ENCODE measurements at places on chromosomes 2 and 18.

DNA sequence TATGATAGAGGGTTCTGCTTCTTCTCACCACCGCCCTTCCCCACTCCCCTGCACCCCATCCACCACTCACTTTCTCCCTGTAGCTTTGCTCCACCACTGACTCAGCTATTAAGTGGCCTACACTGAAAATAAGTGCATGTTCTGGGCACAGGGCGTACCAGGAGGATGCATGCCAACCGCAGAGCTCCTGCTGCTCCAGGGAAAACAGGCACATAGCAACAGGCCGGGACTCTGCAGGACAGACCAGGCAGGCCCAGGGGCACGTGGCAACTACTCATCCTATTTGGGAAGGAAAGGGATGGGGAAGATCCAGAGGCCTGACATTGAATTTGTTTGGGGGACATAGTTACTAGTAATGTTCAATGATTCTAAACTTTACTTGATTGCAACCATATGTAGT, 28.4 kb downstream of the ARL4C start:
- no peak for DNase-seq

GRCh38 chr2:95389245-95390119, 13.0 kb upstream of the FAHD2A start:
- no peak for DNase-seq

- DNase-seq = no peak
Measured at GRCh38 chr18:24975496-24976372, 376.2 kb downstream of the ZNF521 start.

DNA sequence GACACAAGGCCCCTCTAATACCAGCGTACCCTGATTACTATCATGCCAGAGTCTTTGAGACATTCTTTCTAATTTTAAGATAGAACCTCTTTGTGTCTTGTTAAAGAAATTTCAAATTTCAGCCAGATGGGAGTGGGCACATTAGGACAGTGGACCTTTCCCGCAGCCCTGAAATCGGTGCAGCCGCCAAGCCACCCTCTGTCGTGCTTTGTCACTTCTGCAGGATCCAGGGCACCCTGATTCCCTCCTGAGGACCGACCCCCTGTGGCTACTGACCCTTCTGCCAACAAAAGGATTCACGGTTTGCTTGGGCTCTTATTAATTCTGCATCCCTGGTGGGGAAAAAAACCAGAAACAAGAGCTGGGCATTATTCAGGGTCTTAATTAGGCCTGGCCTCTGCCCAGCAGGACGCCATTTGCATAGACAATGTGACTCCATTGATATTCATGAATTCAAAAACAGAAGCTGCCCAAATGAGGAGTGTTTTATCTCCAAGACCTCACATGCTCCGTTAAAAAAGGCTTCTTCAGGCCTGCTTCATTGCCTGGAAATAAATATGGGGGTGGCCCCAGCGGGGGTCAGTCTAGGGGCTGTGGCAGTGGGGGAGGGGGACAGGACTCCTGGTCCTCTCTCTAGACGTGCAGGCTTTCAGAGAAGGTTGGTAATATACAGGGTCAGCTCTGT, 116.9 kb downstream of the ALPK2 start:
- no peak for DNase-seq

DNA sequence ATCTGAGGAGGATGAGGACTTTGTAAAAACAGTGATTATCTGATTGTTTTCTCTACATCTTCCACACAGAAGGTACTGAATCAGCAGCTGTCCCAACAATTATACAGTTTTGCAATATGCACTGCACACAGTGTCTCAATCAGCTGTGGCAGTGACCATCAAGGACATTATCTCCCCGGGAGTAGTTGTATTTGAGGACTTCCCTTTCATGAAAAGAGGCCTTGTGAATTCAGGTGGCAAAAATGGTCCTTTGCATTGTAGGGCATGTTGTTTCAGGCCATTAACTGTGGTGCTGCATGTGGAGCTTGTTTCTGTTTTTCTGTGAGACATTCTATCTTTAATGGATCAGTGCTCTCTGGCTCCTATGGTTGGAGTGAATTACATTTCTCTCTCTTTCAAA, 779.4 kb upstream of the FSHR start:
- DNase-seq = no peak

- DNase-seq = no peak
Measured at GRCh38 chr2:43221124-43221762, 5.2 kb downstream of the ZFP36L2 start.

DNA sequence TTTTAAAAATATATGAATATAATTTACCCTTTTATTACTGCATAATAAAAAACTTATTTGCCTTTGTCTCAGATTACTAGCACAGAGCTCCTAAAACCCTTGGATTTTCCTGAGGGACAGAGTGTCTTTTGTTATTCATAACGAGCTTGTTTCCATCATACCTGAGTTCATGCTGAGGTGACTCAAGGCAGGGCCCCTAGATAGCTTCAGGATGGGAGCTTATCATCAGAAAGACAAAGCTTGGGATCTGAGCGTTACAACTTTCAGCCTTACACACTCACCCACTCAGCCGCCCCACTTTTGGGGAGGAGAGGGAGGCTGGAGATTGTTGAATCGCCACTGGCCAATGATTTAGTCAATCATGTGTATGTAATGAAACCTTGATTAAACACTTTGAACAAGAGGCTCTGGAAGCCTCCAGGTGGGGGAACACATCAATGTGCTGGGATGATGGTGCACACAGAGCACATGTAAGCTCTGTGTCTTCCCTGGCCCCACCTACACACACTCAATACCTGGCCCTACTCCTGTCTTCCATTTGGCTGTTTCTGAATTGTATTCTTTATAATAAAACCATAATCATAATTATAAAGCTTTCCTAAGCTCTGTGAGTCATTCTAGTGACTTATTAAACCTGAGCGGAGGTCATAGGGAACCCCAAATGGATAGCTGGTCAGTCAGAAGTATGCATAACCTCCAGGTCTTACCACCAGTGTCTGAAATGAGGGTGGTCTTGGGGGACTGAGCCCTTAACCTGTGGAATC, 28.5 kb upstream of the DNAH7 start:
- DNase-seq = no peak

GRCh38 chr18:23703057-23703986, 14.1 kb downstream of the LAMA3 start:
- DNase-seq = no peak

DNA sequence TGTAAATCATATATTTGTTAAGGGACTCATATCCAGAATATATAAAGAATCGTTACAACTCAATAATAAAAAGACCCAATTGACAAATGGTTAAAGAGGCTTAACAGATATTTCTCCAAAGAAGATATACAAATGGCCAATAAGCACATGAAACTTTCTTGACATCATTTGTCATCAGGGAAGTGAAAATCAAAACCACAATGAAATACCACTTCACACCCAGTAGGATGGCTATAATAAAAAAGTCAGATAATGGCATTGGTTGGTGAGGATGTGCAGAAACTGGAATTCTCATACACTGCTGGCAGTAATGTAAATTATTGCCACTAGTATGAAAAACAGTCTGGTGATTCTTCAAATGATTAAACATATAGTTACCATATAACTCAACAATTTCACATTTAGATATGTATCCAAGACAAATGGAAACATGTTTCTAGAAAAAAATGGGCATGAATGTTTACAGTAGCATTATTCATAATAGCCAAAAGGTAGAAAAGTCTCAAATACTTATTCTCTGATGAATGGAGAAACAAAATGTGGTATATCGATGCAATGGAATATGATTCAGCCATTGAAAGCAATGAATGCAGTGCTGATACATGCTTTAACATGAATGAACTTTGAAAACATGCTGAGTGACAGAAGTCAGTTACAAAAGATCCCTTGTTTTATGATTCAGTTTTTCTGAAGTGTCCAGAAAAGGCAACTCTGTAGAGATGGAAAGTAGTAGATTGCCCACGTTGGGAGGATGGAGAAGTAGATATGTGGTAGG, 304.6 kb upstream of the ZEB2 start:
- DNase-seq = no peak

- DNase-seq = no peak
Measured at GRCh38 chr2:215983581-215984351, 29.6 kb downstream of the MREG start.

GRCh38 chr2:9693196-9693491, 62.3 kb upstream of the YWHAQ start:
- no peak for DNase-seq

DNA sequence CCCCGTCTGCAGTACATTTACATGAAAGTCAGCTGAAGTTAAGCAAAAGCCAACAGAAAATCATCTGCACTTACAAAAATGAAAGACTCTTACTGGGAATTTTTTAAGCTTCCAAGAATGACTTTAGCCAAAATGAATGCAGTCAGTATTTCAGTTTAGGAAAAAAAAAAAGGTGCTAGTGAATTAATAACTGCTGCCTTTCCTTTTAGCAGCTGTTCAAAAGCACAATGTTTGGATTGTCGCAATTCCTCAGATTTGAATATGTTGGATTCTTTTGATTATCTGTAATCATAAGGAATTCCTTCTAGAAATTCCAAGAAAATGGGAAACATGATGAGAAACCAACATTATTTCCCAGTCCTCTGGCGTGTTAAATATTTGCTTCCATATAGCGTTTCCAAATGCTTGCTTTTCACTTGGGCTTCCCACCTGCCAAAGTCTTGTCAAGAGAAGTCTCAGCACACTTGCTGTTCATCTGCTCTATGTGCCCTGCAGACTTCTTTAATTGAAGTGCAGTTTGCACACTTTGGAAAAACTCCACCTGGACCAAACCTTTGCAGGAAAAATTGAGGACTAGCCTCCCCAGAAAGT, 653.0 kb upstream of the SLC39A10 start:
- DNase-seq = no peak

Data from activated CD8-positive, alpha-beta memory T cell treated with anti-CD3 and anti-CD28 coated beads for 1 hour (primary cell).